Activated naive CD8-positive, alpha-beta T cell treated with anti-CD3 and anti-CD28 coated beads, Interleukin-2, amount 10 ng/mL, durations not matched to agents 7 days and 5 days (primary cell): ENCODE measurements at places on chromosomes 7 and 10. TPM values are rescaled to one million over a fixed set of nuclear protein-coding genes. Genes with fewer than 3 reads are reported as not detected.

- DNase-seq = no peak
Observed at GRCh38 chr10:124685261-124685660, 58.9 kb downstream of the FAM53B start.

Gene NT5C2
- total RNA-seq = 69.4 TPM

GRCh38 chr7:137036768-137037167, 168.3 kb downstream of the CHRM2 start:
- no peak for DNase-seq

GRCh38 chr7:139675127-139676125, 102.4 kb downstream of the HIPK2 start:
- no peak for DNase-seq

Gene GNG11
- total RNA-seq = not detected

Gene GNAI1
- total RNA-seq = 0.14 TPM
